Memory B cell (primary cell): ENCODE measurements at places on chromosomes 2 and 18.

- DNase-seq = no peak
Measured at GRCh38 chr2:120367649-120368048, 21.7 kb downstream of the INHBB start.

- DNase-seq = no peak
Measured at GRCh38 chr2:22196806-22197205, 1073.0 kb downstream of the TDRD15 start.

GRCh38 chr2:203928849-203929248, 7.7 kb upstream of the ICOS start:
- no peak for DNase-seq

DNA sequence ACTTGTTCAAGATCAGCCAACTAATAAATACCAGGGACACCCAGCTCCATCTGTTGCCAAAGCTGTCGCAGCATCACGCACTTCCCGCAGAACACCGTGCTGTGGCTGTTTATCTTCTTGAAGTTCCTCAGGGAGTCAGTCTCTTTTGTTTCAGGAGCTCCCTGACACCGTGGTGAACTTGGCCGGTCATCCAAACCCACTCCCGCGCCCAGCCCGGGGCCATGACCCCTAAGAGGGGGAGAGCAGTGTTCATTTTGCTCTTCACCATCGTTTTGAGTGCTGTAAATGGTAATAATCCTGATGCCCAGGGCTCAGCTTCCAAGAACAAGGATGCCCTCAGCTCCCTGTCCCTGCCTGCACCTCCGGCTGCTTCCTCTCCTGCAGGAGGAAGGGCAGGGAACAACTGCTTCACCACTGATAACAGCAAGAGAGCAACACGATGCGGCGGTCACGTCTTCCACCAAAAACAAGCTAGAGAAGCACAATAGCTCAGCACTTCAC, 131.4 kb downstream of the SEPTIN10 start:
- no peak for DNase-seq

DNA sequence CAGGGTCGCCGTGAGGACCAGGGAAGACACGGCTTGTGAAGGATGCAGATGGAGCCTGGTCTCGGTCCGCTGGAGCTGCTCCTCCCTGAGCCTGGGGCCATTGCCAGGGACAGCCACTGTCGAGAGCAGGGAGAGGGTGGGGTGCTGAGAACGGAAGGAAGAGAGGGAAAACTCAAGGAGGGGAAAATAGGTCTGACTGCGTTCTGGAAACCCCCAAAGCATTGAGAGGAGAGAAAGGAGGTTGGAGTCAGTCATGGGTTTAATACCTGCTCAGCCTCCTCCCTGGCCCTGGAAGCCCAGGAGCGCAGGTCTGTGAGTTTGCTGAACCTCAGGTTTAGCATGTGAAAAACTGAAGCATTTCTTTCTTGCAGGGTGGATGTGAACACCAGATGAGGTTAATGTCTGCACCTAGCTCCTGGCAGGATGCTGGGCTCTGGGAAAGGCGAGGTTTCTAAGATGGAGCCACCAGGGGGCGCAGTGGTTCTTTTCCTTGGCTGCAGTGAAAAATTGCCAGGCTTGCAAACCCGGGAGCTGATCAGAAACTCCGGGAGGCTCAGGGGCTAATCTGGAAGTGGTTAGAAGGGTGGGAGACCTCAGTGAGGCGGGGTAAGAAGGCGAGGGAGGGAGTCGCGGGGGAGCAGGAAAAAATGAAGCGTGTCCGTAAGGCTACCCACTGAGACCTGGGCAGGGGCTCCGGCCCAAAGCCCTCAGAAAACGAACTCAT, 33.6 kb upstream of the RNF149 start:
- DNase-seq = peak; percentile 68

DNA sequence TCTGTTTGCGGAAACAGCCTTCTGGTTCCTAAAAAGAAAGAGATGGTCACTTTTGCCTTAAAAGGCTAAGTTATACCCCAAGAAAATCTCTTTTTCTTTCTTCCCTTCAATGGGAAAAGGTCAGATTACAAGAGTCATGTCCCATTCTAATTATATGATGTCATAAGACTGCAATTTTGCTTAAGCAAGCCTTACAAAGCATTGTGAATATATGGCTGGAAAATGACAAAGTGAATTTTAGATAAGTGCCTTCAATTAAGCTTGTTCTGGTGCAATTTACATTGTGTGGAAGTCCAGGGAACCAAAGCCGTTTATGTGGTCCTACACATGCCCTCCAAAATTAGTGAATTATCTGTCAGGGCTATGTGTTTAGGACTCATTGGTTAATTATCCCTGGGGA, 7.6 kb upstream of the BMP10 start:
- no peak for DNase-seq

GRCh38 chr18:6607343-6607742, 122.2 kb upstream of the ARHGAP28 start:
- no peak for DNase-seq

- no peak for DNase-seq
Measured at GRCh38 chr2:48699348-48699930, 56.1 kb downstream of the LHCGR start.

DNA sequence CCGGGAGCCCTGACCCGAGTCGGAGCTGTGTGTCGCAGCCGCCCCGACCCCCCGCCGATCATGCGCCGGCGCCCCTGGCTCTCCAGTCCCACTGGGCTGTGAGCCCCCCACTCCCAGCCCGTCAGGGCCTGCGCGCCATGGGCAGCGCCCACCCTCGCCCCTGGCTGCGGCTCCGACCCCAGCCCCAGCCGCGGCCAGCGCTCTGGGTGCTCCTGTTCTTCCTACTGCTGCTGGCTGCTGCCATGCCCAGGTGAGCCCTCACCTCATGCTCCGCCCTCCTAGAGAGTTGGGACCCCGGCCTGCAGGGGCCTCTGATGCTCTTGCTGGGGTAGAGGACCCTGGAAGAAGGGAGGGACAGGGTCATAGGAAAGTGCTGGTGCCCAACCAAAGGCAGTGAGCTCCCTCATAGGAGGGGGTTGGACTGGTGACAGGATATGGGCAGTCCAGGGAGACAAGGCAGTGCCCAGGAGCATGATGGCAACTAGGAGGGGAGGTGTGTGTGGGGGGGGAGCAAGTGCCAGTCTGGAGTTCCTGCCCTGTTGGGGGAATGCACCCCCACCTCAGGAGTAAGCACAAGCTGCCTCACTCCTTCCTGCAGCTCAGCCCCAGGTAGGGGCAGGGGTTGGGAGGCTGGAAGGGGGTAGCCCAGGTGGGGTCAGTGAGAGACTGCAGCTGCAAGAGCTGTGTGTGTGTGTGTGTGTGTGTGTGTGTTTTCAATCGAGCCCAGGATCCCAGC, 375 bp downstream of the WNT10A start:
- no peak for DNase-seq

- no peak for DNase-seq
Measured at GRCh38 chr2:175540421-175540820, 358.9 kb upstream of the ATP5MC3 start.
